ENCODE measurements at places on chromosomes 2 and 18. TPM values are rescaled to one million over a fixed set of nuclear protein-coding genes. Genes with fewer than 3 reads are reported as not detected.

PDE11A gene
- not detected for total RNA-seq

CYP27C1 gene
- total RNA-seq, result not detected

GRCh38 chr2:46971929-46972328, 56.3 kb upstream of the MCFD2 start:
- no peak for DNase-seq

ZNF385B gene
- total RNA-seq, result not detected

M1AP gene
- total RNA-seq, result not detected

DNA sequence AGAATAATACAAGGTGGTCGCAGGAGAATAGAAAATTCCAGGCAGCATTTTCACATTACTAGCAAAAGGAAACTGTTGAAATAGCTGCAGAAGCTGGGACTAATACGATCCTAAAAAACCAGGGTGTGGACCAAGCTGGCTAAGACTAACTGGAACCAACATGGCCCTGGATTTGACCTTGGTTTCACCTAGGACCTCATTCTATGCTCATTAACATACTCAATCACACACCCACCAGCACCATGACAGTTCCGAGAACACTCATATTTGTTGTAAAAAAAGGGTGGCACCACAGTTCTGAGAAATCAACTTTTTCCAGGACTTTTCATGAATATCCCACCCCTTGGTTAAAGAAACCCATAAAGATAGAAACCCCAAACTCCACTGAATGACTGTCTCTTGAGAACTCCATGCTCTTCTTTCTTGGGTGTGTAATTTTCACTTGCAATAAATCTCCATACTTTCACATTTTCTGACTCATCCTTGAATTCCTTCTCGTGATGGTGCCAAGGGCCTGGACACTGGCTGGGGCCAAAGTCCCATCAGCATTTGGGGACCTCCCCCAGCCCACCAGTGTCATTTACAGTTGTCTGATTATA, 164.3 kb upstream of the CHST9 start:
- DNase-seq, result no peak

GRCh38 chr2:196277002-196277401, 105.6 kb upstream of the STK17B start:
- DNase-seq, result peak; percentile 70

DNA sequence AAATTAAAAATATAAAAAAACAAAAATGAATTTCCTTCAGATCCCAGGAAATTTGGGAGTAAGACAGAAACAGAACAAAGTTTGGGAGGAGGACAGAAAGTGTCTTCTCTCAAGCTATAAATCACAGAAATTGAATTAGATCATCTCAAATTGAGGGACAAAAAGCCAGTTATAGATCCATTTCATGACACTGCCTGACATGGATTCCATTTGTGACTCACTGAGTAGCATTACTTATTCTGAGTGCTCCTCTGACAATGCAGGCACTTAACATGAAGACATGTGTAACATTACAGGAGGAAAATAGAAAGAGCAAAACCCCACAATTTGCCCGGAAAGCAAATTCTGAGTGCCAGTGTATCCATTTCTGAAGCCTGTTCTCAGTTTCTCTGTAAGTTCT, 63.9 kb upstream of the CREB1 start:
- no peak for DNase-seq

GRCh38 chr18:77065221-77065981, 67.2 kb downstream of the MBP start:
- DNase-seq, result peak; percentile 62

DNA sequence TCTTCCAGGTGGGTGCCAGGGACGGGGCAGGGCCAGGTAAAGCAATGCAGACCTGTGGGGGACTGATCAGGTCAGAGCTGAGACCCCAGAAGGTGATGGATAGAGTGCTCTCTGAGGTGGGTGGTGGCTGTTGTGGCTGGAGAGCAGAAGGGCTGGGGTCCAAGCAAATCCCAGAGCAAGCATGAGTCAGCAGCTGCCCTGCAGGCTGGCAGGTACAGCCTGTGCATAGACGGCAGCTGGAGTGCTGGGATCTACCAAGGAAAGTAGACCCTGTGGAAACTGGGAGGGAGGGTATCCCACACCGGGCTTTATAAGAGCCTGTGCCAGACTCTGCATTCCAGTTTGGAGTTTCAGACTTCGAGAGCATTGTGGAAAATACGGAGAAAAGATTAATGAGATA, 663 bp downstream of the TRIM54 start:
- DNase-seq, result no peak

DDX1 gene
- 26.9 TPM for total RNA-seq

- no peak for DNase-seq
These were observed 339.2 kb downstream of the EN1 start for GRCh38 chr2:118508282-118508681.

CDH19 gene
- not detected for total RNA-seq

- DNase-seq, result no peak
These were observed 837.4 kb upstream of the ID2 start for GRCh38 chr2:7844414-7844965.

DNA sequence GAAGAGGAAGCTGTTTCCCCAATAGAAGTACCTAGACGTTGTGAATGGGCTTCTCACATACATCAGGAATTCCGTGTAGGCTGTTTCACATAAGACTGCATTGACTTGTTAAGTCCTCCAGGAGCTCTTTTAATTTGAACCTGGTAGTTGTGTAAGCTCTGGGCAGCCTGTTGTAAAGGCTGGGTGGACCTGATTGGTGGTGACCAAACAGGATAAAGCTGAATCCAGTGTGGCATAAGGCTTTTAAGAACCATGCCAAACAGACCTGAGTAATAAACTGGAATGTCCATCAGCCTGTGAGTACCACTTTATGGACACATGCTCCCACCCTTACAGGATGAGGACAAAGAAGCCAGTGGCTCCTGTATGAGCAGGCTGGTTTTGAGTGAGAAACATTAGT, 24.1 kb downstream of the RMND5A start:
- DNase-seq, result no peak
